Suppressor macrophage treated with lipopolysaccharide for 4 hours (primary cell): ENCODE measurements at places on chromosomes 6 and 20.
A peak's percentile ranks its signal among the peaks of the same experiment; 100 is the strongest.

DNA sequence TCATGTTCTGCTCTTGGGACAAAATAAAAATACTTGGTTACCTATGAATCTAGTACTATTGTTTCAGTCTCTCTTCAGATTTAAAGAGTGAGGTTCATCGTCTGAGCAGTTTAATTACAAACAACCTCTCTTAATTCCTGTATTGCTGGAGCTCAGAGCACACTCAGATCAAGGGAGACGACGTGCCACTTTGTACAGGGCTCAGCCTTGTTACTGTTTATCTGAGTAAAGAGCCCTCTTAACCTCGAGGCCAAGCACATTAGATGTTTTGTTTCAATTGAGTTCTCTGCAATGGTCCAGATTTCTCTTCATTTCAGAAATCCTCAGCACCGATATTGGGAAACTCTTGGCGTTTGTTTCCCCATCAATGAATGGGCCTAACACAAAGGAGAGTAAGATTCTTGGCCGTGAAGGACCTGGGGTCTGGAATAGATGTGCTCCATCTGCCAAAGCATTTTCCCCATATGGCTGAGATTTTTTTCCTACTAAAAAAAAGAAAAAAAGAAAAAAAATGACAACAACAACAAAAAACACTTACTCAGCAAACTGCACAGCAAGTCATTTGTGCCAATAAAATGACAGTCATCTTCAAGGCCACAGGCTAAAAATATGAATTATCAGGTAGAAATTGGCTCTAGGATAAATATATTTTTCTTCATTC lies 82.6 kb upstream of the CCN6 start:
- no peak for DNase-seq

DNA sequence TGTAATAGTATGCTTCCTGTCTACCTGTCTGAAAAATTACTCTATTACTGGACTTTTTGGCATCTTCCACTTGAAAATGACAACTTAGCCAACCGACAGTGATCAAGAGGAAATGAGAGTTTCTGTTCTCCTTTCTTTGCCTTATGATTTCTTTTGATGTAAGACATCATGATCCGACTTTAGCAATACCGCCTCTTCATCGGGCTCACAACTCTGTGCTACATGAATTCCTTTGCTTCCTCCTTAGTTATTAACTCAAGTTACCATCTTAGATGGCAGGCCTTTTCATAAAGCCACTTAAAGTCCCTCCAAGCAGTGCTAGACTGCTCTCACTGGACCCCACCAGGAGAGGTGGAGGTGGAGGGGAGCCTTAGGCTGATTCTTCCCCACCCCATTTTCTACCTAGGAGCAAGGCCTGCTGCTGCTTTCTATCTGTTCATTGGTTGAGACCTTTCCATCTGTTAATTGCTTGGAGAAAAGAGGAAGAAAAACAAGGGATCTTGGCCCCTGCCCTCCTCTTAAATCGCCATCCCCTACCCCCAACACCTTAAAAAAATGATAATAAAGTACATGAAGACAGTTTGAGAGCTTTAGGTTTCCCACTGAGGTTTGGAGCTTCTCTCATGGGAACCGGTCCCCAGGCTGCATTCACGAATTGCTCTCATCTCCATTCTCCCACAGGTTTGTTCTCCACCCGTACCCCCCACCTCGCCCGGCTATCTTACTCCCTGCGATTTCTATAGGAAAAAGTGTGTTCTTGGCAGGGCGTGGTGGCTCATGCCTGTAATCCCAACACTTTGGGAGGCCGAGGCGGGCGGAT lies 21.6 kb upstream of the MCM3 start:
- DNase-seq: peak; percentile 90

GRCh38 chr6:160477901-160478300 lies 129.7 kb downstream of the SLC22A3 start:
- DNase-seq: no peak

DNA sequence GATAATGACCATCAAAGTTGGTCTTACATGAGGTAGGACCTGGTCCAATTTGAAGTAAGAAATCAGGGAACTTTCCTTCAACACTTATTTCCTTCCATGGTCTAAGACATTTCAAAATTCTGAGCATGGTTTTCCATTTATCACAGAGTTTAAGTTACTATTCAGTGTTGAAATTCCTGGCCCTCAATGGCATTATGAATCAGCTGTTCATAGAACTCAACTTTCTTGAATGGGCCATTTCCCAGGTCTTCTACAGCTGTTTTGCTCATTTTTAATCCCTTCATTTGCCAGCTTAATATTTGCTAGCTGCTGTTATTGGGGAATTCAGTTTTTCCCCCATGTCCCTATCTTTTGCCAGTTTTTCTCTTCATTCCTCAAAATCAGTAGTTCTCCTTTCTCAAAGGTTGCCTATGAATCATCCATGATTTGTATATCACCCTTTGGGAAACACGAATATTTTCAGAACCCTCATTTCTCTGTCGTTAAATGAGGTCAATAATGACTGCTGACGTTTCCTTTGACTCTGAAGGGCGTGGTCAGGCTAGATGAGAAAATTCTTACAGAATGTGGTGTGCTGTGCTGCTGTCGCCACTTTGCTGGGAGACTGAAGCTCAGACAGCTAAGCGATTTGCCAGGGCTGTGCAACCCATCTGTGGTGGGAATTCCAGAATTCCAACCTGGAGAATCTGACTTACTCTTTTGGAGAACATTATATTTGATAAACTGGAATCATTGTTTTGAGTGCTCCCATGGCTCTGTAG lies 216.5 kb upstream of the FLRT3 start:
- DNase-seq: no peak
